ENCODE measurements at places on chromosomes 2 and 18.

GRCh38 chr2:231611273-231612108 is 18.8 kb downstream of the TEX44 start:
- peak; percentile 69 for DNase-seq

- no peak for DNase-seq
These were observed 44.7 kb upstream of the SLC1A4 start for GRCh38 chr2:64944484-64944883.

GRCh38 chr2:237892984-237893595 is 33.7 kb downstream of the RAMP1 start:
- DNase-seq, result no peak

DNA sequence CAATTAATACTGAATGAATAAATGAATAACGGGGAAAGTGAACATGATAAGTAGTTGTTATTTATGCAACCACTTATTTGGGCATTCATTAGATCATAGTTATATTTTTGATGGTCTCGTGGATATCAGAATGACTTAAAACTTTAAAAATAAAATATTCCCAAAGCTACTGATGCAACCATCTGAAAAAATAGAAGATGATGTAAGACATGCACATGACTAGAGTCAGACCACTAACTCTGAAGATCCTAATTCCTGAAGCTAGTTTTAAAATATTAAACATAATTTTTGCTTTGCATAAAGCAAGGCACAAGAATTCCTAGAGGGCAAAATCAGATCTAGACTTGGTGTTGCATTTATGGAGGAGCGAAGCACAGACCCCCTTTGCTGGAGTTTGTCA is 616.1 kb downstream of the IRS1 start:
- no peak for DNase-seq
